ENCODE measurements at places on chromosomes 11 and 22.

GRCh38 chr11:114025329-114025907 is 34.1 kb upstream of the ZBTB16 start:
- no peak for DNase-seq

DNA sequence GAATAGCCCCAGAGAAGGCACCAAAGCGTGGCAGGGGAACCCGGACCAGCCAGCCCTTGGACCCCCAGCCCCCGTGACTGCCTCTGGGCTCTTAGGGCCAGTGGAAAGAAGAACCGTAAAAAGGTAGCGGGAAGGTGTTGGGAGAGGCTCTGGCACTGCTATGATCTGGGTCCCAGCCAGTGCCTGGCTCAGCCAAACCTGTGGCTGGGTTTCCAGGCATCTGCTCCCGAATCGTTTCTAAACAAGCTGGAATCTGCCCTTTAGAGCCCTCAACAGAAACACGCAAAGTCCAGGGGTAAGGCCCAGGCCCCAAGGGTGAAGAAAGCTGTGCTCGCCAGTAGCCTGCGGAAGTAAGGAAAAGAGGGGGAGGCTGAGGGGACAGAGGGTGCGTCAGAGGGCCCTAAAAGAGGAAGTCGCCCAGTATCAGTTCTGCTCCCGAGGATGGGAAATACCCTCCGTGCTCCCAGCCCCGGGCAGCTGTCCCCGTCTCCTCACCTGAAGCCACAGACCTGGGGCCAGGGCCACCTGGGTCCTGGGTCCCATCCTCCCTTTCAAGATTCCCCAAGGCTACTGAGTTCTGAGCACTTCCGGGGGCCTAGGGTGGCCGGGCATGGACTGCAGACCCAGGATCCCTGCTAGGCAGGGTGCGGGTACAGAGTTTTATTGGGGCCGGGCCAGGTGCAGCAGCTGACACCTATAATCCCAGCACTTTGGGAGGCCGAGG is 24.7 kb downstream of the IL10RA start:
- DNase-seq = no peak

DNA sequence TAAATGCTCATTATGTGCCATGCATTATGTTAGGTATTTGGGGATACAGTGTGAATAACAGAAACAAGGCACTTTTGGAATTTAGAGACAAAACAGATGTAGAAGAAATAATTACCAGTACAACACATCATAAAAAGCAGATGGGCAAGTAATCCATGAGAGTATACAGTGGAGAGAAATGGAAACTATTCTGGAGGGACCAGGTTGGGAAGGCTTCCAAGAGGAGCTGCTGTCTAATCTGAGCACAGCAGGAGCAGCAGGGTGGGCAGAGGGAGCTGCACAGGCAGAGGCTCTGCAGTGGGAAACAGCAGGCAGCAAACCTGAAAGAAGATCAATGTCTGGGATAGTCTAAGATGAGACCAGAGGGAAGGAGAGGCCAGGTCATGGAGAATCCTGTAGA is 268.7 kb upstream of the CCDC90B start:
- DNase-seq = no peak

GRCh38 chr22:22058633-22059290 is 76.2 kb upstream of the TOP3B start:
- no peak for DNase-seq

GRCh38 chr22:21707677-21708076 is 27.9 kb downstream of the YPEL1 start:
- no peak for DNase-seq

GRCh38 chr22:44928711-44929358 is 81.0 kb downstream of the PHF21B start:
- no peak for DNase-seq

- DNase-seq = no peak
Observed at GRCh38 chr11:119533462-119533861, 110.5 kb upstream of the THY1 start.

GRCh38 chr11:128346804-128347203 is 240.6 kb downstream of the ETS1 start:
- no peak for DNase-seq

DNA sequence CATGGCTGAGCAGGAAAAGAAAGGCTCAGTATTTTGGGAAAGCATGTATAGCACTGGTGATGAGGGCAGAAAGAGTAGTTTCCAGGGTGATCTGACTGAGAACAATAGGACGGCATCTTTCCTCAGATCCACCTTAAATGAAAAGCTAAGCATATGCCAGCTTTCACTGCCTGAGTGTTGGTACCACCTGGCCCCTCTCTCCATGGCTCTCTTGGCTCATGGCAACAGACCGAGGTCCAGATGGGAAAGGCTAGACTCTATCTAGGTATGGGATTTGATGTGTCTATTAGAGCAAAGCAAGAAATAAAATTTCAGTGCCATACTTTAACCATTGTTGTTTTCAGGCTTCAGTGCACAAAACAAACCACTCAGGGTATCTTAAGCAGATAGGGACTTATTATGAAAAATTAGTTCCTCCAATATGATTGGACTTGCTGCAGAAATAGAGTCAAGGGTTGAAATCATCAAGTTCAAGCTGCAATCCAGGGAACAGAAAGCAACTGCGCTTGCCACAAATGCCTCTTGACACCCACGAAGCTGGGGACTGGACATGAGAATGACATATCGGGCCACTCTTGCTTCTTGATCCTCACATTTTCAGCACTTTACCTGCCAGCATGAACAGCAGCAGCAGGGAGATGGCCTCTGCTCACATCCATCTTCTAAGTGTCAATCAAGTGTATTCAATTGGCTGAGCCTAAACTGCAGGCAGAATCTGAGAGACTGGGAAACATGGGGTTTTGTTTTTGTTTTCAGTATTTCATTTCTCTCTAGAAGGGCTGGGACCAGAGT is 64.0 kb upstream of the SNX19 start:
- DNase-seq = no peak

GRCh38 chr11:47524291-47524874 is 28.5 kb downstream of the CELF1 start:
- no peak for DNase-seq

- no peak for DNase-seq
Observed at GRCh38 chr11:93585758-93586157, 42.6 kb upstream of the SMCO4 start.
